CD8-positive, alpha-beta T cell (primary cell): ENCODE measurements at places on chromosomes 7 and 10.

- DNase-seq: no peak
Measured at GRCh38 chr10:11437391-11438142, 173.9 kb downstream of the USP6NL start.

GRCh38 chr10:69633673-69634635, 3.9 kb downstream of the FAM241B start:
- DNase-seq: no peak

DNA sequence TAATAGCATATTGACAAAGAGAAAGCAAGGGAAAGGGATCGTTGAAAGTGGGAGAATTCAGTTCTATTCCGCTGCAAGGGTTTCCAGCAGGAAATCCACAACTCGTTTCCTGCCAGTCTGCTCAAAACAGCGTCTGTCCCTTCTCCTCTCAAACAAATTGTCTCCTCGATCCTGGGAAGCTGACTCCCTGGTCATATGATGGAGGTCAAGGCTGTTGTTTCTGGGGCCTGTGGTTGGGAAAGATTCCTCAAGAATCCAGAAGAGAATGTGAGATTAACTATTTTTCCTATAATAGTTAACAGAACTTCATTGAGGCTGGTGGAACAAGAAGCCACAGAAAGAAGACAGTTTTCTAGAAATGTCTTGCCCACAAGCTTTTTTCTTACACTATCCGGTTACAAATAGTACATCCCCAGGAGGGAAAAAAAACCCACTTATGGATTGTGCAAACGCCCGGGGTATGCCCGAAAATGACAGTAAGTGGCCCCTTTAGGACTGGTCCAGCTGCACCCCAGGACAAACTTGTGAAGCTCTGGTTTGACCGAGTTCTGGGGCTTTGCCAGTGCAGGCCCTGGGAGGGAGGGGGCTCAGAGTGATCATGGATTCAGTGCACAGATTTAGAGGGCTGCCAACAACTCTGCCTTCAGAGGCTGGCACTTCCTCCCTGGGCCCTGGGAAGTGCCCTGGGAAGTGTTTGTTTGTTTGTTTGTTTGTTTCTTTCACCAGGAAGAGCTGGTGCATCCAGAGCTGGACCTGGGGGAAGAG, 49.4 kb upstream of the CTBP2 start:
- no peak for DNase-seq

GRCh38 chr10:99926925-99927720, 82.6 kb downstream of the DNMBP start:
- DNase-seq: no peak

DNA sequence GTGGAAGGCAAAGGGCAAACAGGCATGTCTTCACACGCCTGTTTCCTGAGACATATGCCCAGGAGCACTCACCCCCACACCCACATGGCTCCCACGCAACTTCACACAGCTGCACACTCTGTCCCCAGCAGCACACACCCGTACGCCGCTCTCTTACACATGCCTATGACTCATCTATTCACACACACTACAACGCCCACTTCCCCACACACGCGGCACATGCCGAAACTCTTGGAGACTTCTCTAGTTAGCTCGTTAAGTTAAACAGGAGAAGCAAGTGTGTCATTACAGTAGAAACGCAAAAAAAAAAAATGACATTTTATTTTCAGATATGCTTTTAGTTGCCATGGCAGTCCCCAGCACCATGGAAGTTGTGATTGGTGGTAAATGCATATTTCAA, 6.7 kb downstream of the CALN1 start:
- no peak for DNase-seq

- DNase-seq: no peak
Measured at GRCh38 chr7:21947946-21948345, 2.2 kb upstream of the CDCA7L start.

DNA sequence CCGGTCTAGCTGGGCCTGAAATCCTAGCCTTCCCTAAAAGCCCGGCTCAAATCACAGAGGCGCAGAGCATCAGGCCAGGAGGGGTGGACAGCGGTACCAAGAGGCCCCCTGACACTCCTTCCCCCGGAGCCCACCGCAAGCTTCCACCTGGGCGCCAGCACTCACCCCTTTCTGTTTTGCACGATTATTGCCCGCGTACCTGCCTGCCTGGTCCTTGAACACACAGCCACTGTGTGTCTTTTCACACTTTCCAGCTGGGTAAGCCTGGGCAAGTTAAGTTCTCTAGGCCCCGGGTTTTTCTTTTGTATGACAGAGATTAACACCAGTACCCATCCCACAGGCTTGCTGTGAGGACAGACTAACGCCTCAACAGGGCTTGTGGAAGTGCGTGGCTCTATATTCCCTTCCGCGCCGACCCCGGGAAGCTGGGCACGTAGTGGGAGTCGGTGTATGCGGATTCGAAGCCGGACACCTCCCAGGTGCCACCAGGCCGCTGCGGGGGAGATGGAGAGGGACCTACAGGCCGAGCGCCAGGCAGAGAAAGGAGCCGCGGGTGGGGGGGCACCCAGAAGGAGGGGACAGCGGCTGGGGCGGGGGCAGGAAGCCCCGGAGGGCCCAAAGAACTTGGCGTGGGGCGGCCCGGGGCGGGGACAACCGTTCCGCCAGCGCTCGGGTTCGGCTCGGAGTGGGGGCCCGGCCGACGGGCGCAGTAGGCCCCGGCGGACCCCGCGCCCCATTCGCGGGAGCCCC, 792 bp downstream of the ZNF746 start:
- DNase-seq: peak; percentile 61

GRCh38 chr10:70130878-70131559, 1.6 kb downstream of the AIFM2 start:
- DNase-seq: no peak

- DNase-seq: no peak
Measured at GRCh38 chr7:53110425-53110824, 75.0 kb downstream of the POM121L12 start.

- no peak for DNase-seq
Measured at GRCh38 chr7:36154255-36155212, 1.5 kb downstream of the EEPD1 start.

DNA sequence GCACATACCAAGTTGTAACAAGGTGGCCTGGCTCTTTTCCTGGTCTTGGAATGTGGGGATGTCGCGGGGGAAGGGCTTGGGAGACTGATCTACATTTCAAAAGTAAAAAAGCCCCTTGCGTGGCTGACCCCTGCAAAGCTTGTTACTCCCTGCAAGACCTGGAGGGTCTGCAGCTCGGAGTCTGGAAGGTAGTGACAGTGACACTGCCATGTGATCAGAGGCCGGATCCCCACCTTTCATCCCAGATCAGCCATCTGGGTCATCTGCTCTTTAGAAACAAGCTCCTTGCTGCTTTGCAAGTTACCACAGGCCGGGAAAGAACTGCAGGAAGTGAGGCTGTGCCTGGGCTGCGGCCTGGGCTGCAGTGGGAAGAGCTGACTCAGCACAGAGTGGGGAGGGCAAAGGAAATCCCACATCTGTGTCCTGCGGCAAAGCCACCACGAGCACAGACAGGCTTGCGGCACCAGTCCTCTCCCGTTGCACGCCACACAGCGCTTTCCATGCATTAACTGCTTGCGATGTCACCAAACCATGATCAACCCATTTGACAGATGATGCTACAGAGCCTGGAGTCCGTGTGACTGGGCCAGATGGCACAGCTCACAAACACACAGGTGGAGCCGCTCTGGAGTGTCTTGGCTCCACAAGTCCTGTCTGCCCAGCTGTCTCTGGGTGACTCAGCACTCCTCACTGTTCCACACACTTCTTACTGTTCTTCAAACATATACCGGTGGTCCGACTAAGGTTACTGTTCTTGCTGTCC, 97.7 kb downstream of the SH3PXD2A start:
- DNase-seq: no peak

DNA sequence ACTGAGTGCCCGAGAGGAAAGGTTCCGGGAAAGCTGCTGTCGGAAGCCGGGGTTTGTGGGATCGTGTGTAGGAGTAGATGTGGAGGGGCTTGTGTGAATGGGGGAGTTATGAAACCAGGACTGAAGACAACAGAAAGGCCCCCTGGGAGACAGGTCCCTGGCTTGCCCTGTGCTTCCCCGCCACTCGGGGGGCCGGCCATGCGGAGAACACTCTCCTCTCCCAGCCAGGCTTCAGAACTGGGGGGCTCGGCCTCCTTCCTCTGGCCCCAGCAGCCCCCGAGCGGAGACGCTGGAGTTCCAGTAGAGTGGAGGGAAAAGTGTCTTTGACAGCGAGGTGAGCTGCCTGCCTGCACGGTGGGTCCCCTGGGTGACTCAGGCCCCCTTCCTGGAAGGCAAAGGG, 185.0 kb downstream of the MGMT start:
- DNase-seq: no peak

GRCh38 chr7:156998988-156999957, 11.2 kb downstream of the MNX1 start:
- DNase-seq: no peak

DNA sequence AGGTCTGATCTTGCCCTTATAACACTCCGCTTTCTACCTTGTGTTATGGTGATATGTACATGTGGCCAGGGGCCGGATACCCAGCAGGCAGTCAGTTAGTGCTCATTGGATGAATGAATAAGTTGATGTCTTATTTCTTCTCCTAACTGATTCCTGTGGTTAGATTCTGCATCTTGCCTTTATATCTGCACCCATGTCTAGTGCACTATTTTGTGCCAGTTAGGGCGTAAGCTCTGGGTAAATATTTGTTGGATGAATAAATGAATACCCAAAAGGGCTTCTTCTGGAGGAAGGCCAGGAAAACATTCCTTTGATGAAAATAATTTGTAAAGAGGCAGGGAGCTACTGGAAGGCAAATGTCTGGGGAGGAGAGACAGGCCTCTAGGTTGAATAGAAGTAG, 148.2 kb downstream of the CHN2 start:
- no peak for DNase-seq

- DNase-seq: no peak
Measured at GRCh38 chr10:101273330-101273729, 44.1 kb upstream of the LBX1 start.

DNA sequence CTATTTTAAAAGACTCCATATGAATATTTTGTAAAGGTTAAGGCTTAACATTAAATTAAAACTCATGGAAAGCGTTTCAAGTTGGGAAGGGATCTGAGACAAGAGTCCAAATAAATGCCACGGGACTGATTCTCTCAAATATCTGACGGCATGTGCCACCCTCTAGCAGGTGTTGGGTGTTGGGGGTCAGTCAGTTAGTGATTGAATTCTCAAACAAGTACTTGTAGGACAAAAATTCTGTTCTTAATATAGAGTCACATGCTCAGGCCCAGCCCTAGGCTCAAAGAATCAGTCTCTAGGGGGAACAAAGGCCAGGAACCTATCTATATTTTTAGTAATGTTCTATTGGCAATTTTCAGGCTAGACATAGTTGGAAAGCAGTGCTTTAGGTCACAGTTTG, 39.1 kb downstream of the SGCE start:
- DNase-seq: no peak

DNA sequence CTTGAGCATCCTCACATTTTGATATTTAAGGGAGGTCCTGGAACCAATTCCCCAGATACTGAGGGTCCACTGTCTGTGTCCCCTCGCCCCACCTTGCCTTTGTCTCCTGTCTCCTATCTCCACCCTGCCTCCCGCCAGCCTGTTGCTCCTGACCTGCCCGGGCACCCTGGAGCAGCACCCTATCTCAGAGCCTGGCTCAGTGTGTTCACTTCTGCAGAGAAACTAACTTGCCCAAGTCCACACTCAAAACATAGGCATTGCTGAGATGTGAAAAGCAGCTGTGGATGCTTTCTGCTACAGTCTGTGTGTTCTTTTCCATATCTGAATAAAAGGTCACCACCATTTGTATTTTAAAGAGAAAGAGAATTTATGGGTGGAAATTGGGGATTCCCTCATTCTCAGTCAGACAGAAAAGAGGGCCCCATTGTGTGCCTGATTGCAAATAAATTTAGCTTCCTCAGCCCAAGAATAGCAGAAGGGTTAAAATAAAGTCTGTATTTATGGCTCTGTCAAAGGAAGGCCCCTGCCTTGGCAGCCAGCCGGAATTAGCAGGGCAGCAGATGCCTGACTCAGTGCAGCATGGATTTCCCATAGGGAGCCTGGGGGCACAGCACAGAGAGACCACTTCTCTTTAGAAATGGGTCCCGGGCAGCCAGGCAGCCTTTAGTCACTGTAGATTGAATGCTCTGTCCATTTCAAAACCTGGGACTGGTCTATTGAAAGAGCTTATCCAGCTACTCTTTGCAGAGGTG, 161.3 kb downstream of the EGFR start:
- DNase-seq: no peak
